SJSA1 (cell line): ENCODE measurements at places on chromosomes 1 and 21. TPM values are rescaled to one million over a fixed set of nuclear protein-coding genes. Genes with fewer than 3 reads are reported as not detected.

GRCh38 chr1:47547753-47548573 is 110.1 kb downstream of the FOXD2 start:
- no peak for DNase-seq

DNA sequence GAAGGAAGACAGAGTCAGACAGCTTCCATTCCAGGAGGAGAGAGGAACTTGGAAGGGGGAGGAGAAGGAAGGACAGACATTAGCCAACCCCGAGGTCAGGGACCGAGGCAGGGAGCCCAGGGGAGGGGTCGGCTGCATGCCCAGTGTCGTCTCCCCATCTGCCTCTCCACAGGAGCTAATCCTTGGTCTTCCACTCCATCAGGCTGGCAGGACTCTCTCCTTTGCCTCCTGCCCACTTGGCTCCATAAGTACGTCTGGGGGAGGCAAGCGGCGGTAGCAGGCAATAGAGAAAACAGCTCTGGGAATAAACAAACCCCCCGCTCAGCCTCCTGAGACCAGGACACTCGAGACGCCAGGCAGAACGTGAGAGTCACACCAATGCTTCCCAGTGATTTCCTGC is 71.3 kb downstream of the GRIK3 start:
- no peak for DNase-seq

Gene MKNK1
- total RNA-seq: 18.8 and 21.3 TPM in 2 replicates

Gene ITGB2
- 116 and 120 TPM in 2 replicates for total RNA-seq

DNA sequence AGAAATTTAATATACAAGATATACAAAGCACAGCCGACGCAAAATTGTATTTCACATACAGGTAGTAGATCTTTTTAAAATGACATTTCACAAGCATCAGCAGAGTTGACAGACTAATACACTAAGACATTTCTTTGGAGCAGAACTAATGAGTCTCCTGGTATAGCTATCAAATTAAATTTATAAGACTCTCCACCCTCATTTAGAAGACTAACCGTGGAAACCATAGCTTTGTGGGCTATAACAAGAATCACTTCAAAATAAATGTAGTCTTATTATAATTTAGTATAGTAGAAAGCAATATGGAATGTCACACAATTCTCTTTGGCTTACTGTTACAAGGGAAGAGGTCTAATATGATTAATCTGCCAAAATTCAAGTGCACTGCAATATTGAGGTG is 204.9 kb downstream of the VAV3 start:
- no peak for DNase-seq
